ENCODE measurements at places on chromosomes 1 and 21. TPM values are rescaled to one million over a fixed set of nuclear protein-coding genes. Genes with fewer than 3 reads are reported as not detected.

GRCh38 chr1:223844787-223845036 lies 1.0 kb downstream of the TP53BP2 start:
- H3K4me3 ChIP-seq: peak overlapping the region; percentile 98
- peaks cover 53% of the 10 kb centered on the region for H3K4me1 ChIP-seq
- peak; percentile 90 for DNase-seq
- H3K27me3 ChIP-seq: no peaks in the 10 kb centered on the region
- peaks cover 10% of the 10 kb centered on the region for H3K36me3 ChIP-seq

DNA sequence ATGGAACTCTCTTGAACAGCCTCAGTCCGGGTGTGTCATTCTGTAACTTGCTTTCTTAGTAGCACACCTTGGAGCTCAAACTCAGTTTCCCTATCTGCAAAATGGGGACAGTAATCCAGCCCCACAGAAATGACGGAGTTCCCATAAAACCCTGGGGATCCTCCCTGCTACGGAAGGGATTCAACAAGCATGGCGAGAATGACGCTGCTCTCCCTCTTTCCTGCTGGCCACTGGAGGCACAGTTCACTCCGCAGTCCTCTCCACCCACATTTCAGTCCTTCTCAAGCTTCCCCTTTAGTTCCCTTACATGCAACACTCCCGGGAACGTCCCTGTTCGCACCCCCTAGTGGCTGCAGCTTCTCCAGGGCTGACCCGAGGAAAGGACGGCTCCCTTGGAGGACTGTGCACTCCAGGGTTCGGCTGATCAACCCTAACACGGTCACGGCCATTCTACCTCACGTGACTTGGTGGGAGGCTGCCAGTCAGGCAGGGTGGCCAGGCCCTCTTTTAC lies 20.6 kb downstream of the RUNX3 start:
- H3K4me1 ChIP-seq: peaks cover 52% of the 10 kb centered on the region
- H3K27ac ChIP-seq: peak overlapping the region; percentile 81
- no peaks in the 10 kb centered on the region for H3K27me3 ChIP-seq
- DNase-seq: no peak

GRCh38 chr21:41783476-41784180 lies 16.8 kb upstream of the RIPK4 start:
- H3K4me1 ChIP-seq: peaks cover 6% of the 10 kb centered on the region
- no peaks in the 10 kb centered on the region for H3K36me3 ChIP-seq
- H3K4me3 ChIP-seq: no peak overlapping the region
- no peak overlapping the region for H3K27ac ChIP-seq
- no peak for DNase-seq

DNA sequence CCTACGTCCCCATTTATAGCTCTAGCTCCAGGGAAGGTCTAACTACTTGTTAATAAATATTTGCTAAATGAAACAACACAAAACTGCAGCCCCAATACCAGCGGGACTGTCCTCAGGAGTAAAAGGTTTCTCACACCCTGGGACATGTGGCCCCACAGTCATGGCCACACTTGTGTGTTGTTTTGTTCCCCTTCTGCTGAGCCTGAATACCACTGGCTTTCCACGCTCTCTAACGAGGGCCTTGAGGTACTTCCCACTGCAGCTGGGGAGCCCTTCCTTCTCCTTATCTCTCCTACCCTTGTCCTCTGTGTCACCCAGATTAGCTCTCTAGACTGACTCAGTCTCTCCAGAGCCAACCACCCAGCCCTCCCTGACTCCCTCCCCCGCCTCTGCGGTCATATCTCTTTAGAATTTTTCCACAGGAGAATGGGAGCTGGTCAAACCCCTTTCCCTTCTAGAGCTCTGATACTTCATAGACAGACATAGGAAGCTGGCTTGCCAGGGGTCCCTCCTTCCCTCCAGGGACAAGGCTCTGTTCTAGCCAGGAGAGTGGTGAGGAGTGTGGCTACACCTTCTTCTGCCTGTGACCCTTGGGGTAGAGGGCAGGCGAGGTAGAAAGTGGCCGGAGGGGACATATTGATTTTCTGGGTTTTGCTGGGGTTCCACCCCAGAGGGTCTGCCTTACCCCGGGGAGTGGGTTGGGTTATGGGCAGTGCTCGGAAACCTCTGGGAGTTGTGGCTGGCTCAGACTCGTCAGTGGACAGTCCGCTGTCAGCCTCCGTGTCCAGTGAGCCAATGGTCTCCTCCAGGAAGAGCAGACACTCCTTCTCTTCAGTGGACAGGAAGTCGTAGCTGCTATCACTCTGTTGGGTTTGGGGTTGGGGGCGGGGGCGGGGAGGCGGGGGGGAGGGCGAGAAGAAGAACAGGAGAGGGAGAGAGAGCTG lies 8.1 kb downstream of the C1orf116 start:
- no peaks in the 10 kb centered on the region for H3K4me1 ChIP-seq
- no peak overlapping the region for H3K4me3 ChIP-seq
- DNase-seq: peak; percentile 22
- H3K27ac ChIP-seq: no peak overlapping the region

Gene FAF1
- 77.0 TPM for total RNA-seq

Gene PRMT2
- total RNA-seq: 90.7 TPM

Gene GLMP
- total RNA-seq: 14.8 TPM

Measured in activated CD4-positive, alpha-beta memory T cell treated with anti-CD3 and anti-CD28 coated beads for 36 hours (primary cell).